ENCODE measurements at places on chromosomes 12 and 14.

GRCh38 chr12:58496411-58497190, 423.7 kb downstream of the LRIG3 start:
- DNase-seq: no peak

GRCh38 chr12:105048315-105048714, 35.9 kb downstream of the ALDH1L2 start:
- DNase-seq: no peak

DNA sequence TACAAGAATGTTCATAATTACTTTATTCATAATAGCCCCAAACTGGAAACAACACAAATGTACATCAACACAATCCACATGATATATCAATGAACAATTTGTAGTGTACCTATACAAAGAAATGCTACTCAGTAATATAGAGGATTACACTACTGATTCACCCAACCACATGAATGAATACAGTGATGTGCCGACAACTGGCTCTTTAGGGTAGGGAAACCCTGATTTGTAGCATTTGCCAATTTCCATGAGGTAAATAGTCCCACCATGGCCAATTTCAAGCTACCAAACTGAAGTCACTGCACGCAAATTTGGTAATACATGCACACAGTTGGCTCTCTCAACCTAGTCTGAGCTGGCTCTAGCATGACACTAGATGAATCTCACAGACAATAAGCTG, 190.4 kb upstream of the KRR1 start:
- no peak for DNase-seq

GRCh38 chr12:62722971-62723680, 211.8 kb downstream of the PPM1H start:
- DNase-seq: no peak

- no peak for DNase-seq
Measured at GRCh38 chr14:76006253-76006652, 20.7 kb downstream of the IFT43 start.

GRCh38 chr12:65517656-65518210, 239.2 kb downstream of the MSRB3 start:
- no peak for DNase-seq

- no peak for DNase-seq
Measured at GRCh38 chr12:44193281-44193680, 357.4 kb downstream of the TMEM117 start.

- no peak for DNase-seq
Measured at GRCh38 chr12:82099216-82099615, 259.0 kb downstream of the CCDC59 start.

GRCh38 chr14:85241022-85241855, 288.7 kb upstream of the FLRT2 start:
- no peak for DNase-seq

GRCh38 chr12:62249419-62249818, 10.8 kb upstream of the USP15 start:
- DNase-seq: no peak

DNA sequence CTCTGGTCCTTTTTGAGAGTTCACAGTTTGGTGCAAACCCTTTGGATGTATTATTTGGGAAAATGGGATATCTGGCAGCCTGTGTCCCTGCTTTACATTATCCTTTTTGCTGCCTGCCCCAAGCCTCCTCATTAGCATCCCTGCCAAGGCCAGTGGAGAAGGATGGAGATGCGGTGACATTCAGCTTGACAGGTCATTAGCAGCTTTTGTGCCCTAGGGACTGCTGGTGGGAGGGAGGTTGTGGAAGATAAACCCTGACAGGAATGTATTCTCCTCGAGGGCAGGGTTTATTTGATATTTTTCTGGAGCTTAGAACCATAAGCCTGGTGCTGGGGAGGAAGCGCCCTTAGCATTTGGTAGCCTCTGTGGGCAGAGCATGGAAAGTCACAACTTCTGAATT, 49.3 kb downstream of the PTPN11 start:
- no peak for DNase-seq

GRCh38 chr12:113400362-113400761, 3.3 kb downstream of the SDS start:
- DNase-seq: no peak

DNA sequence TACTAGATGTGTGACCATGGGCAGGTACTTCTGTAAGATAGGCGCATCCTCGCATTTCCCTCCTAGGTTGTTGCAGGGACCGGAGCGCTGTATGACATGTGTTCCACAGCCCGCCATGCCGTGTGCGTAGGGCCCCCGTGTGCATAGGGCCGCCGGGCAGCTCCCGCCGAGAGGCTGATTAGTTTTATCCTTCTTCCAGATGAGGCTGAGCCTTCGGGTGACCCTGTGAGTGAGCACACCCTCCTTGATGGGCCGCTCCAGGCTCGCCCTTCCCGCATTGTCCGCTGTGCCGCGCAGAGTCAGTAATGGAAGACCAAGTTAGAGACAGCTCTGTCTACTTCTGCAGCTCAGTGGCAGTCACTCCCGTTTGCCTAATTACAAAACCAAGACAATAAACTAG, 72.9 kb upstream of the DYNC1H1 start:
- DNase-seq: no peak

GRCh38 chr14:46053221-46053620, 598.4 kb downstream of the RPL10L start:
- DNase-seq: no peak

- no peak for DNase-seq
Measured at GRCh38 chr12:18969512-18969911, 160.0 kb upstream of the PLEKHA5 start.

DNA sequence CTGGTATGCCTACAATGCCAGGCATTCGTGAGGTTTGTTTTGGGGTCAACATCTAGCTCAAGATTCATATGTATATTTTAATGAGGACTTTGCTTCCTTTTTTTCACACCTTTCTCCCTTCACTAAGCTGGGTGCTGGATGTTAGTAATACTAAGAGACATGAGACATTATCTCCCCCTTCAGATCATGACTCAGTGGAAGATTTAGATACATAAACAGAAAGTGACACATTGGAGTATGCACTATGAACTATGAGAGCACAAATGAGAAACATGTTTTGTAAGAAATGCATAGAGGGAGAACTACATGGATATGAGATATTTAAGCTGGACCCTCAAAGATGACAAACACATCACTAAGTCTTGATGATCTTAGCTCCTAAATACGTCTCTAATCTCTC, 286.3 kb downstream of the RPAP3 start:
- no peak for DNase-seq

- no peak for DNase-seq
Measured at GRCh38 chr14:89202413-89203190, 214.4 kb downstream of the FOXN3 start.

- DNase-seq: no peak
Measured at GRCh38 chr12:7583471-7583870, 79.9 kb upstream of the CD163 start.

DNA sequence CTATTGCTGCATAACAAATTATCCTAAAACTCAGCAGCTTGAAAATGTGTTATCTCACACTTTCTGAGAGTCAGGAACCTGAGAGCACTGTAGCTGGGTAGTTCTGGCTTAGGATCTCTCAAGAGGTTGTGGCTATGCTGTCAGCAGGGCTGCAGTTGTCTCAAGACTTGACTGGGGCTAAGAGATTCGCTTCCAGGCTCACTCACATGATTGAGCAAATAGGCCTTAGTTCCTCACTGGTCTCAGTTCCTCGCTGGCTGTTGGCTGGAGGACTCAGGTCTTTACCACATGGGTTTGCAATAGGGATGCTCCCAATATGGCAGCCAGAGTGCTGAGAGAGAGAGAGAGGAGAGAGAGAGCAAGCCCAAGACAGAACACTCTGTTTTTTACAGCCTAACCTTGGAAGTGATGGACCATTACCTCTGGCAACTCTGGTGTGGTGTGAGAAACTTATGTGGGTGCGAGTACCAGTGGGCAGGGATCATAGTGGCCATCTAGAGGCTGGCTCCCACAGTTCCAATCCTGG, 15.9 kb upstream of the DHRS2 start:
- DNase-seq: no peak

- no peak for DNase-seq
Measured at GRCh38 chr14:96713426-96713825, 83.8 kb upstream of the VRK1 start.

- DNase-seq: no peak
Measured at GRCh38 chr14:39483682-39484081, 51.4 kb upstream of the FBXO33 start.

- peak; percentile 25 for DNase-seq
Measured at GRCh38 chr12:42589465-42590329, at the start of gene PRICKLE1. PRICKLE1 (minus strand) TSS chr12:42589746; CDS start chr12:42472516, 117,230 bp downstream.

DNA sequence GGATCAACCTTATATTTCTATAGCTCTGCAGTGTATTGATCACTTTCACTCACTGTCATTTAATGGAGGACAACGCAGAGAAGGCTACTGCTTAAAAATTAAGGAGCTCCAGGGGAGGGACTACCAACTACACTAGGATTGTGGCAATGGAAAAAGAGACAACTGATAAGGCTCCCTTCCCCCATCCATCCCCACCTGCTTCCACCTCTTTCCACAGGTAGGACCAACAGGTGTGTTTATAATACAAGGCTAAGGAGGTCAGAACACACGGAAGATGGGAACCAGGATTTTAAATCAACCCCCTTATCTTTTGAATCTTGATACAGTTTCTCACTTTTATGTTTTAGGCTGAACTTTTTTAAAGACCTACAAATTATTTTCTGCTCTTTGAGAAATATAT, 90.8 kb downstream of the STAB2 start:
- DNase-seq: no peak

GRCh38 chr14:99099051-99099787, 172.8 kb downstream of the BCL11B start:
- no peak for DNase-seq

- DNase-seq: no peak
Measured at GRCh38 chr12:125861299-125862281, 796.4 kb downstream of the AACS start.

DNA sequence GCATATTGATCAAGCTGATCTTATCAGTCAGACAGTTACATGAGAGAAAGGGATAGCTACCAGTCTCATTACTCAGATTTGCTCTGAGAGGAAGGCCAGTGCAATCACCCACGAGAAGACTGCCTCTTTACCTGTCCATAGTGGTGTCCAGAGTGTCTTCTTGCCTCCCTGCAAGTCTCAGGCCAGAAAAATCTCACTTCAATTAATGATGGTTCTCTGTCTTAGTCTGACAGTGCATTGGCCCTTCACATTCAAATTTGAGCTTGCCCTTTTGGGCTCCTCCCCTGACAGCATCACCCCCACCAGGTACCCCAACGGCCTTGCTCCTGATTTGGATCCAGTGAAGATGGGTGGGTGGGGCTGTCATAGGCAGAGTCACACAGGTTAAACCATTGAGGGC, at the start of gene AICDA:
AICDA (minus strand) TSS at position 231 of the 400 bp plus-strand sequence; CDS start at position 139, 92 bp downstream.
- no peak for DNase-seq

DNA sequence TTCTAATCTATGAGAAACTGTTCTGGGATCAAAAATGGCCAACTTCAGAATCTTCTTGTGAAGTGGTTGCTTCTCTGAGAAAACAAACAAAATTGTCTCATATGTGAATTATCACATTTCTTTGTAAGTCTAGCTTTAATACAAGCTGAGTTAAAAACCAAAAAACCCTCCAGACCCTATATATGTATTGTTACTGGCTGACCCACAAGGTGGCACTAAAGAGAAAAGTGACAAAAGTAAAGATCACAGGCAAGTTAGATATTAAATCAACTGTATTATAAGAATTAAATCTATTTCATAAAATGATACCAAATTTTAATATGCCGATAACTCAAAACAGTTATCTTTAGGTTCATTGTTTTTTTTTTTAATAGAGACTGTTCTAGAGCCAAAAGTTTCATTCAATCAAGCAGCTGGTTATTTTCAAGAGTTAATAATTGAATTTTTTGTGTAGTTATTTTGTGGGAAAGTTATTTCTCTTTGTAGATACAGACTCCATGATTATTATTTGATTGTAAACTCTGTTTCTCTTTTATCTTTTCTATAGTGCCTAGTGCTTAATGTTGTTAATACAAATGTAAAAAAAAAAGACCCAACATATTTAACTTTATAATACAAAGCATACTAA, 7.5 kb upstream of the TRHDE start:
- no peak for DNase-seq

DNA sequence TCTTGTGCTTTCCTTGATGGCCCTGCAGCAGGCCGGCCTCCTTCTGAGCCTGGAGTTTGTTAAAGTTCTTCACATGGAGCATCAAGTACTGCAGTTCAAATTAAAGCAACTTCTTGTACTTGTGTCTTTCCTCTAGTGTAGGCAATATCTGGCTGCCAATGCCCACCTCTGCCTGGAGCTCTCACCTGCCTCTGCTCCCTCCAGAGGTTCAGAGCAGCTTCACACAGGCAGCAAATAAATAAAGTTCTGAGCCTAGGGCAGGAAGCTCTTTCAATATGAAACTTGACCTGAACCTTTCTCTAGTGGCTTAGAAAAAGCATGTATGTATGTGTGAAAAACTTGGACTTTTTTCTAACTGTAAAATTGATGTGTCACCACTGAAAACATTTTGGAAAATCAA, 65.9 kb downstream of the ITPR2 start:
- no peak for DNase-seq

GRCh38 chr14:64232095-64232838, 61.9 kb downstream of the ESR2 start:
- no peak for DNase-seq

- no peak for DNase-seq
Measured at GRCh38 chr12:54765652-54766051, 88.7 kb upstream of the MUCL1 start.

DNA sequence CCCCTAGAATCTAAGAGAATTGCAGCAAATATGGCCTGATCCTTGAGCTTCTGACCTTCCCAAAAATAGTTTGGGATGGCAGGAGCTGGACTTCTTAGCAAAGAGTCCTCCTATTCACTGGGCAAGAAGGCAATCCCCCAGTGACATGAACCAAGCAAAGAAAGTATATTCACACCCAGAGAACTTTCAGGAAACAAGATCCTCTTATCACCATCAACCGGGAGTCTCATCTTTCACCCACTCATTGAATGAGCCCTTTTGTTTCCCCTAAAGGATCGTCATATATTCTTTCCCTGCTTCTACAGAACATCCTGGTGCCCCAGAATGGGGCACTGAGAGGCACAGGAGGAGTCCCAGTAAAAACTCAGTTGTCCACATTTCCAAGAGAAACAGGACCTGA, 19.7 kb downstream of the SPTB start:
- DNase-seq: no peak

DNA sequence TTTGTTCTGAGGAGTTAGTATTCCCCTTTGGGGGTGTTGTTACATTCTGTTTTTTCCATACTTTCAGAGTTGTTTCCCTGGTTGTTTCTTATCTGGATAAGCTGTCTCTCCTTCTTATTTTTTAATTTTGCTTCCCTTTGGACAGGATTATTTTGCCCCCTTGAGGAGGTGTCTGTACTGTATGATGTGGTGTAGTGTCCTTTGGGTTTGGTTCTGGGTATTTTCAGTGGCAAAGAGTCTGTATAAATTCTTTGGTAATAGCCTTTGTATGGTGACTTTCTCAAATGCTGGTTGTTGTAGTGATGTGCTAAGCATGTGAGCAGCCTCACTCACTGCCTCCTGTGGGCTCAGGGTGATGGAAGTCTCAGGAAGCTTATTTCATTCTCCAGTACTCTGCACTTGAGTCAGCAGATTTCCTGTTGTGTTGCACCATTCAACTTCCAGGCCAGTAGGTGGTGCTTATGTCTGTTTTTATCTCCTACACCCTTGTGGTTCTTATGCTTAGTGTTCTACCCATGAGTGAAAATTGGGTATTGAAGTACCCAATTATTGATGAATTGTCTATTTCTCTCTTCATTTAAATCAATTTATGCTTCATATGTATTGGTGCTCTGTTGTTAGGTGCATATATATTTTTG, 103.3 kb upstream of the PMCH start:
- no peak for DNase-seq

- no peak for DNase-seq
Measured at GRCh38 chr14:56046996-56047395, 71.2 kb upstream of the PELI2 start.

Measured in stimulated activated CD4-positive, alpha-beta T cell treated with anti-CD3 and anti-CD28 coated beads, Interleukin-12 subunit alpha, Interleukin-12 subunit beta, amount 100 ng/mL, for 4 hours (primary cell).